AG08395 (cell line): ENCODE measurements at places on chromosomes 5 and 9.

- DNase-seq, result no peak
Measured at GRCh38 chr9:136495238-136495800, 12.5 kb upstream of the SEC16A start.

DNA sequence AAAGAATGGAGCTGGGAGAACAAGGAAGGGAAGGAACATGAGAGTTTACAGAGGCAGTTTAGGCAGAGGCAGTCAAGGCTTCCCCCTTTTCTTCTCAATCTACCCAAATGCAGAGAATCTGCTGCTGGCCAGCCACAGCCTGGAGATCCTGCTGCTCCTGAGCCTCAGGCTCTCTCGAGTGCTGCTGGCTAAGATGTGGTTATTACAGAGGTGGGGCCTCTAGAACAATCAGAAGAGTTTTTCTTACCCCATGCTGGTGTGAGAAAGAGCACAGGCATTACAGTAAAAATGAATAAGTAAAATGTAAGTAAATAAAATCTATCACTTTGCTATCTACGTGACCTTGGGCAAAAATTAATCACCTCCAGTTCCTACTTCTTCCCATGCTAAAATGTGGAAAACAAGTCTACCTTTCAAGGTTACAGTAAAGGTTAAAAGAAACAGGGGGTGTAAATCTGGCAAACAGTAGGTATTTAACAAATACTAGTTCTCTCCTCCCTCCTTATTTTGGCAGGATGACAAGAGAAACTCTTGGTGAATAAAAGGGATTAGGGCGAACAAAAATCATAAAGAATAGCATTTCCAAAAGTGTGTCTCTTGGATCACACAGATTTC lies 31.1 kb downstream of the FBXW11 start:
- peak; percentile 6 for DNase-seq

GRCh38 chr9:122191584-122191983 lies 31.9 kb downstream of the MORN5 start:
- DNase-seq, result no peak

DNA sequence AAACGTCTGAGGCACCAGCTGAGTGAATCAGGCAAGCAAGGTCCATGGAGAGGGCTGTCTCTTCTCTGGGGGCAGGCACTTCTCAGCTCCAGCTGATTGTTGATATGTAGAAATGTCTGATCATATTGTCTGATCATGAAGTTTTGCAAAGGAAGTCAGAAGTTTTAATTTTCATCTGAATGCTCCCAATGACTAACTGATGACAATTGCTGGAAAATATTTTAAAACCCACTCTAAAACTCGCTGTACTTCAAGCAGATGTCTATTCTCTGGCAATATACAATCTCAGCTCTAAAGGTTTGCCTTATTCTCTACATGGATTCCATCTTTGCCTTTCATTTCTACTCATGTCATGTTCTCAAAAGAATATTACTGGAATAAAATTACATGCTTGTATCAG lies 12.7 kb downstream of the PLK2 start:
- peak; percentile 46 for DNase-seq

- DNase-seq, result peak; percentile 68
Measured at GRCh38 chr9:3441197-3441816, 84.5 kb downstream of the RFX3 start.

- DNase-seq, result no peak
Measured at GRCh38 chr5:3258050-3258449, 337.6 kb upstream of the IRX1 start.

DNA sequence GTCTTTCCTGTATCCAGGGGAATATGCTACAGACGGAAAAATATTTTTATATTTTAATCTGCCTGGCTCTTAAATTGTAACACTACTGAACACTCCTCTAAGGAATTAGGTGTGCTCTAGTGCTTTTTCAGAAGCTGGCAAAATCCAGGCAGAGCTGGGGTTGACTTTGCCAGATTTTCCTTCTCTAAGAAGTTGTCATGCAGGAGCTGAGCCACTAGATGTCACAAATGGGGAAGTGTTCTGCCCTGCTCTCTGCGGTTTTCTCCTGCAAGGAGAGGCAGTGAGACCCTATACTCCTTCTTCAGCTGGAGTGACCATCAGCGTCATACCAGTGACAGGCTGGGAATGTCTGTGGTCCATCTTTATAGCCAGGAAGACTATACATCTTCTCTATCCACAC lies 112.5 kb downstream of the HAPLN1 start:
- peak; percentile 60 for DNase-seq

DNA sequence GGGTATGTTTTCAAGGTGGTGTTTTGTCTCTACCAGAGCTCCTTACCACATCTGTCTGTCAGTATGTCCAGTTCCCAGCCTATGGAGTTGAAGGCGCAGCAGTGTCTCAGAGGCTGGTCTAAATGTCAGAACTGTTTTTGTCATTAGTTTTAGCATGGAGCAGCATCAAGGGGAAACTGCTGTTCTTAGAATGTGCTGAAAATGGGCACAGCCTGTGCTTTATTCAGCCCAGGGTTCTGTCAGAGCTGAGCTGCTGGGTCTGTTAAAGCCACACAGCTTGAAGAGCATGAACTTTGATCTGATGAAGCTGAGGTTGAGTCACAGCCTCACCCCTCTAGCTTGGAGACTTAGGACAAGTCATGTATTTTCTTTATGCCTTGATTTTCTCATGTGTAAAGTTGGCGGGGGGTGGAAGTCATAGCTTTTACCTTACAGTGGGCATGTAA lies 71.9 kb downstream of the RALGPS1 start:
- no peak for DNase-seq

DNA sequence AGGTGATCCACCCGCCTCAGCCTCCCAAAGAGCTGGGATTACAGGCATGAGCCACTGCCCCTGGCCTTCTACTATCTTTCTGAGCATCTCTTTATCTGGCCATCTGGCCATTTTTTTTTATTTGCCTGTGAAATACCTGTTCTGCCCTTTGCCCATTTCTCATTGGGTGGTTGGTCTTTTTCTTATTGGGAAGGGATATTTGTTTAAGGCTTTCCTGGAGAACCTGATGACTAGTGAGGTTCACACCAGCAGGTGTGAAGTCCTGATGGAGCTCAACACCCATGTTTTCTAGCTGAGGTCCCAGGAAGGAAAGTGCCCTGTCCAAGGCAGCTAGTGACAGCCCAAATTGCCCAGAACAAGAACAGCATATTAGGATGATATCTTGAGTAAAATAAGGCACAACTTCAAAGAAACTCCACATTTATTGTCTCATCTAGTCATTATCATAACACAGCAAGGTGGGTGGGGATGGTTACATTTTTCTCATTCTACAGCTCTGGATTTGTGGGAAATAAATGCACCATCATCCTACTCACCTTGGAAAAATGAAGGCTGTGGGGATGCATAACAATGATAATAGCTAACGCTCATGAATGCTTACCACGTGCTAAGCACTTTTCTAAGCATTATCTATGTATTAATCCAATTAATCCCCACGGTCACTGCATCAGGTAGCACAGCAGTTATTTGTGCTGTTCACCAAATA lies 20.3 kb downstream of the SLC36A3 start:
- DNase-seq, result no peak

GRCh38 chr9:133147412-133148198 lies 16.1 kb downstream of the GBGT1 start:
- peak; percentile 70 for DNase-seq

GRCh38 chr9:122039234-122039633 lies 53.9 kb downstream of the TTLL11 start:
- DNase-seq, result peak; percentile 0

GRCh38 chr9:128860937-128861336 lies 20.8 kb downstream of the KYAT1 start:
- no peak for DNase-seq

- DNase-seq, result peak; percentile 61
Measured at GRCh38 chr9:124040935-124041816, 29.6 kb downstream of the LHX2 start.

DNA sequence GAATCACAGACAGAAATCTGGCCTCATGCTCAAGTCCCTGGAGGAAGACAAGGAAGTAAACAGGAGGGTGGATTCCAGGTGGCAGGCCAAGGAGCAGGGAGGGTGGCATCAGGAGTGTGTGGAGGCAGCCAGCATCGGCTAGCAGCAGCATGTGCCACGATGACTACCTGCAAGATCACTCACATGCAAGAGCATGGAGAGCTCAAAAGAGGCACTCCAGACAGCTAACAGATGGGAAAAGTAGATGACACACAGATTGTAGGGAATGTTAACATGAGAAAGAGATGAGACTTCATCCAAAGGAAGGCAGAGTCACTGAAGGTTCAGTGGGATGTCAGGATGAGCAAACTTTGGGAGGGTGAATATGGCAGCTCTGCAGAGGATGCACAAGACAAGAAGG lies 104.3 kb downstream of the SEMA5A start:
- no peak for DNase-seq

- no peak for DNase-seq
Measured at GRCh38 chr5:95842854-95843544, 20.5 kb upstream of the GLRX start.

- no peak for DNase-seq
Measured at GRCh38 chr9:110344821-110345220, 7.2 kb upstream of the TXNDC8 start.

DNA sequence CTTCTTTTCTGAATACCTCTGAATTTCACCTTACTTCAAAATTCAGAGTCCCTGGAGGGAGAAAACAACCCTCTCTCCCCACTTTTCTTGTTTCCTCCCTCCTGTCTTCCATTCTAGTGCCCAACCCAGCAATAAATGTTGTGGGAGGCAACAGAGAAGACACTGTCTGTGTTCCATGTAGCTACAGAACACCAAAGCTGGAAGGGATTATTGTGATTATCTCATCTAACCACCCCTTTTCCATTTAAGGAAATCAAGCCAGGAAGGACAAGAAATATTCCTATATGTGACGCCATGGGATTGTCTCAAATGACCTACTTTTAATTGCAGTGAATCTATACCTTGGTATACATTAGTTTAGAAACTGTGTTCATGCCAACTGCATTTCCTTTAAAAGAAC lies 476.6 kb upstream of the TNC start:
- DNase-seq, result peak; percentile 10

DNA sequence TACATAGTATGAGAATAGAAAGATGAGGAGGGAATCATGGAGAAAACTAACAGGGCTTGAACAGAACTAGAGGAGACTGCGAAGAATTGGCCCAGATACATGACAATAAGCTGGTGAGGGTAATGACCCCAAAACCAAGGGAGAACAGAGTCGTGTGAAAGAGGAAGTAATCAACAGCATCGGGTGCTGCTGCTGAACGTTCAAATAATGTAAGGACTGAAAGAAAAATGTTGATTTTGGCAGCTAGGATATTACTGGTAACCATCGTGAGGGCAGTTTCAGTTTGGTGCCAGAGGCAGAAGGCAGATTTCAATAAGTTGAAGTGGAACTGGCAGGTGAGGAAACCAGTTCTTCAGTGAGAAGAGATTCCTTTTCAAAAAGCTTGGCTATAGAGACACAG lies 66.8 kb upstream of the SMC2 start:
- DNase-seq, result no peak

- DNase-seq, result peak; percentile 71
Measured at GRCh38 chr5:150600616-150601490, 39.6 kb upstream of the SYNPO start.

DNA sequence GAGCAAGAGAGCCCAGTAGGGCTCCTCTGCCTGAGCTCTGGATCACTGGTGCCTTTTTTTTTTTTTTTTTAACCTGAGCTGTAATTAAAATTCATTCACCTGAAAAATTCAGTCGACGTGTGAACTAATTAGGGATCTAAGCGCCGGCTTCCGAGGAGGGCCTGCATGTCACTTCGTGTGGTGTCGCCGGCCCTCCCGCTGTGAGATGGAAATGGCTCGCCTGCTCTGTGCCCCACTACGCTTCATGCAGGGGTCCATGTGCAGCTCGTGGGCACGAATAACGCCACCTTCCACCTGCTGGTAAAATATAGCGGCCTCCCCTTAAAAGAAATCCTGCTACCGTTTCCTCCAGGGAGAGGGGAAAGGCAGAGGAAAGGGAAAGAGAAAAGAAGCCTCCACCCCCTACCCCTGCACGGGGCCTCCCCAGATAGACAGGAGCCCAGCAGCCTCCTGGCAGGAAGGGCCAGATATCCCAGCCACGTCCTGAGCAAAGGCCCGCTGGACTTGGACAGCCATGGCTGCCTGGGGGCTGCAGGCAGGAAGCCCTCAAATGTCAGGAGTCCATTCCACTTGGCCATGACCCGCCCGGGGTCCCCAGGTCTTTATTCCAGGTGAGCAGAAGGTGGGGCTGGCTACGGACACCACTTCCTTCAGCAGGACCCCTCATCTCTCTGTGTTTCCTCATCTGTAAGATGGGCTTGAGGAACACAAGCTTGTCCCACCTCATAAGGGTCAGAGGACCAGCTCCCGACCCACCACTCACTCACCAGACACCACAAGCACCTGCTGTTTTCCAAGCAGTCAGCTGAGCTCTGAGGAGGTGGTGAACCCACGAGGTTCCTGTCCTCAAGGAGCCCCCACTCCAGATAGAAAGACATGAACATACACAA lies 38.2 kb upstream of the ZNF354A start:
- DNase-seq, result no peak

- no peak for DNase-seq
Measured at GRCh38 chr9:124331580-124331979, 73.8 kb downstream of the NEK6 start.

GRCh38 chr9:99590840-99591239 lies 230.8 kb upstream of the NR4A3 start:
- no peak for DNase-seq

- DNase-seq, result no peak
Measured at GRCh38 chr9:133137451-133138231, 16.6 kb upstream of the RALGDS start.

- DNase-seq, result no peak
Measured at GRCh38 chr5:167533814-167534795, 757.3 kb upstream of the WWC1 start.

DNA sequence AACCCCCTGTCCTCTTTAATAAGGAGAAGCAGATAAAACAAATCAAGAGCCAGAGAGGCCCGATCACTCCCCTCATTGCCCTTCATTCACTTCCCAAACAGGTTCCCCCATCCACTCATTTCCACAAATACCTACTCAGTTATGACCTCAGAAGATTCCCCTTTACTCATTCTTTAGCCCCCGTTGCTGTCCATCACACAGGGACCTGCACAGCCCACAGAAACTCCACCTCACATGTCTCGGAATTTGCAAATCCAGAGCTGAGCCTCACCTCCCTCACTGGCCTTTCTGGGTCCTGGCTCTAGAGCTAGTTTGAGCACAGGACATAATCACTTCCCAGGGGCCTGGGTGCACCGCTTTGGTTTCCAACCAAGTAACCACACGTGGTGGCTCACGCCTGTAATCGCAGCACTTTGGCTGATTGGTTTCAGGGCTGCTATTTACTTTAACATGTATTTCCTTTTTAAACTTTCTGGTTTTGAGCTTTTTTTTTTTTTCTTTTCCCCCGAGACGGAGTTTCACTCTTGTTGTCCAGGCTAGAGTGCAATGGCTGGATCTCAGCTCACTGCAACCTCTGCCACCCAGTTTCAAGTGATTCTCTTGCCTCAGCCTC lies 17.8 kb downstream of the ATP6V0E1 start:
- no peak for DNase-seq

- no peak for DNase-seq
Measured at GRCh38 chr5:62041156-62041756, 264.8 kb upstream of the KIF2A start.

- no peak for DNase-seq
Measured at GRCh38 chr9:99197124-99197630, 24.6 kb downstream of the ALG2 start.
